ENCODE measurements at places on chromosomes 13 and 19.

- DNase-seq = no peak
Observed at GRCh38 chr19:13001502-13002165, 6.4 kb downstream of the NFIX start.

- DNase-seq = no peak
Observed at GRCh38 chr13:75426421-75426820, 55.5 kb downstream of the TBC1D4 start.

- no peak for DNase-seq
Observed at GRCh38 chr19:1214862-1215731, 9.5 kb downstream of the STK11 start.

DNA sequence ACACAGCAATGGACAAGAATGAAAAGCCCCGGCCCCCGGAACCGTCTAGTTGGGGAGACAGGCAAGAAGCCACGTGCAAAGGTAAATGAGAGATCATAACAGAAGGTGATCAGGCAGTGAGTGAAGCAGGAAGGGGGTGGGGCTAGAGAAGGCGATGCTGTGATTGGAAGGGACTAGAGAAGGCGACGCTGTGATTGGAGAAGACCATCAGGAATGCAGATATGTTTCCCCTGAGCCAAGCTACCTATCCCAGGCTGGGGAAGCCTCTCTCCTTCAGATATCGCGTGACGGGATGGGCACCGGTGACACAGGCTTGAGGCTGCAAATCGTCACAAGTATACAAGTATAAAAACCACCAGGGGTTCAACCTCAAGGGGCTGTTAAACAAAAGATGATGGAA lies 21.8 kb downstream of the DCAF15 start:
- DNase-seq = no peak

DNA sequence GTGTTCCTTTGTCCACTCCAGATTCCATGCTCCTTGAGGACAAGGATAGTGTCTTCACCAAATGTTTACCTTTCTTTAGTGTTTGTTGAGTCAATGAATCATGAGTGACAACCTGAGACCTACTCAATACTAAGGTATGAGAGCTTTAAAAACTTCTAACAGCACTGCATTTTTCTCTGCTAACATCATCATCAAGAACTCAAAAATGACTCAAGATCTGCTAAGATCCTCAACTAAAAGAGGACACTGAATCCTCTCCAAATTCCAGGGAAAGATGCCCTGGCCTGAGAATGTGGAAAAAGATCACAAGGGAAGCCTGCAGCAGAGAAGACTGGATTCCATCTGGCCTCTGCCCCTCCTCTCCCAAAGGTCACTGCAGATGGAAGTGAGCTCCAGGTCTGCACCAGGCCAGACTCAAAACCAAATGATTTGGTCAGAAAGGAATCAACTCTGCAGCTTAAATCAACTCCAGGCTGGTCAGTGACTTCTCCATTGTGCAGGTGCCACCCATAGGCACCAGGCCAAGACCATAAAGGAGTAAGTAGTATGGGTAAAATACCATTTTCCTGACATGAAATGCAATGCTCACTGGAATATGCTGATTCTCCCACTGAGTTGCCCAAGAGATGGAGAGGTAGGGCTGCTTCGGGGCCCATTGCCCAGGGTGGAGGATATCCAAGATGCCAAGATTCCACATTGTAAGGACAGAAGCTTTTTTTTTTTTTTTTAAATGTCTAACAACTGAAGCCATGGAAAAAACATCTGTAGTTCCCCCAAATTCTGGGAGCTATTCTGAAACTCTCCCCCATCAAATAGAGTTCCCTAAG lies 89.5 kb upstream of the DOCK9 start:
- DNase-seq = no peak

DNA sequence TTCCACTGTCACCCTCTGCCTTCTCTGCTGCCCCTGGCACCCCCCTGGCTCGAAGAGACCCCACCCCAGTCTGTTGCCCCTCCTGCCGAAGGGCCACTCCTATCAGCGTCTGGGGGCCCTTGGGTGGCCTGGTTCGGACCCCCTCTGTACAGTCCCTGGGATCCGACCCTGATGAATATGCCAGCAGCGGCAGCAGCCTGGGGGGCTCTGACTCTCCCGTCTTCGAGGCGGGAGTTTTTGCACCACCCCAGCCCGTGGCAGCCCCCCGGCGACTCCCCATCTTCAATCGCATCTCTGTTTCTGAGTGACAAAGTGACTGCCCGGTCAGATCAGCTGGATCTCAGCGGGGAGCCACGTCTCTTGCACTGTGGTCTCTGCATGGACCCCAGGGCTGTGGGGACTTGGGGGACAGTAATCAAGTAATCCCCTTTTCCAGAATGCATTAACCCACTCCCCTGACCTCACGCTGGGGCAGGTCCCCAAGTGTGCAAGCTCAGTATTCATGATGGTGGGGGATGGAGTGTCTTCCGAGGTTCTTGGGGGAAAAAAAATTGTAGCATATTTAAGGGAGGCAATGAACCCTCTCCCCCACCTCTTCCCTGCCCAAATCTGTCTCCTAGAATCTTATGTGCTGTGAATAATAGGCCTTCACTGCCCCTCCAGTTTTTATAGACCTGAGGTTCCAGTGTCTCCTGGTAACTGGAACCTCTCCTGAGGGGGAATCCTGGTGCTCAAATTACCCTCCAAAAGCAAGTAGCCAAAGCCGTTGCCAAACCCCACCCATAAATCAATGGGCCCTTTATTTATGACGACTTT lies 2.0 kb downstream of the ZFP36 start:
- no peak for DNase-seq

GRCh38 chr13:97385146-97385545 lies 48.8 kb upstream of the RAP2A start:
- DNase-seq = no peak

- no peak for DNase-seq
Observed at GRCh38 chr13:89115307-89115706, 1444.1 kb downstream of the SLITRK5 start.

GRCh38 chr13:91232716-91233115 lies 114.8 kb upstream of the MIR17HG start:
- no peak for DNase-seq

GRCh38 chr13:99500839-99501183 lies 461 bp upstream of the TM9SF2 start:
- DNase-seq = no peak

DNA sequence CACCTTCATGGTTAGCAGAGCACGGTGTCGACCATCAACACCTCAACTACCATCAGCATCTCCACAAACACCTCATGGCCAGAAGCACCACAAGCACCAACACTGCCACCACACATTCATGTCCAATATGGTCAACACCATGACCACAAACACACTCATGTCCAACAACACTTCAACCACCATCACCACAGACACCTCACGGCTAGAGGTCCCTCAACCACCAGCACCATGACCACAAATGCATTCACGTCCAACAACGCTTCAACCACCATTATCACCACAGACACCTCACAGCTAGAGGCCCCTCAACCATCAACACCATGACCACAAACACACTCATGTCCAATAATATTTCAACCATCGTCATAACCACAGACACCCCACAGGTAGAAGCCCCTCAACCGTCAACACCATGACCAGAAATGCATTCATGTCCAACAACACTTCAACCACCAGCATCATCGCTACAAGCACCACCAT lies 10.2 kb downstream of the TRAPPC5 start:
- DNase-seq = no peak

- no peak for DNase-seq
Observed at GRCh38 chr19:35460608-35461007, 12.6 kb downstream of the FFAR2 start.

GRCh38 chr13:89380101-89380500 lies 1708.9 kb downstream of the SLITRK5 start:
- no peak for DNase-seq

- no peak for DNase-seq
Observed at GRCh38 chr13:99075268-99076191, 97.7 kb upstream of the DOCK9 start.

DNA sequence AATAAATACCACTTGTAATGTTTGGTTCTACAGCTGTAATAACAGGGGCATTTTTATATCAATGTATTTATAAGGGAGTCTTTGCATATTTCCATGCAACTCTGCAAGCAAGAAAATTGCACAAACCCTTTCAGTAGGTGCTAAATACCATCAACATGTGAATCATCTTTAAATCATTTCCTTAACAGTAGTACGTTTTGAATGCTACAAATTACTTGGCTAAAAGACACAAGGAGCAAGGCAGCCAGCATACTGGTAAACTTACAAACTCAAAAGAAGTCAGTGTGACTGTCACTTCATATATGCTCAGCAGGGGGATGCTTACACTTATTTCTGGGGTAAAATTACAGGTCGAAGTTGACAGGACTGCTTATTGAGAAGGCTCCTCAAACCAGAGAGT lies 402.4 kb downstream of the EFNB2 start:
- no peak for DNase-seq

DNA sequence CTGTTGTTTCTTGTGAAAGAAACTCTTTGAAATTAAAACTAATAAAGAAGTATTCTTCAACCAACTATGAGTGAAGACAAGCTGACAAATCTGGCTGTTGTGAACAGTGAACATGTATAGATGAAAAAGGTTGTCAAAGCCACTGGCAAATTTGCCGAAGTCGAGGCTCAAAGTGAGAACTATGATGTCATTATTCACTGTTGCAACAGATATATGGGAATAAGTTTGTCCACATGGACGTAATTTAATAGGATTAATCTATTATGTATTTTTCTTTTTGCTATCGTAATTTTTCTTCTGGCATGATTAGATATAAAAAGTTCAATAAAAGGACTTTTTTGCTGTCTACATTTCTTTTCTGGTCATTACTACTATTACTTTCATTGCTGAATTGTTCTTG lies 223.2 kb upstream of the ZNF507 start:
- DNase-seq = no peak

GRCh38 chr19:3136684-3137055 lies 837 bp downstream of the GNA15 start:
- DNase-seq = no peak

GRCh38 chr19:57245959-57246358 lies 5.5 kb downstream of the ZNF805 start:
- no peak for DNase-seq

DNA sequence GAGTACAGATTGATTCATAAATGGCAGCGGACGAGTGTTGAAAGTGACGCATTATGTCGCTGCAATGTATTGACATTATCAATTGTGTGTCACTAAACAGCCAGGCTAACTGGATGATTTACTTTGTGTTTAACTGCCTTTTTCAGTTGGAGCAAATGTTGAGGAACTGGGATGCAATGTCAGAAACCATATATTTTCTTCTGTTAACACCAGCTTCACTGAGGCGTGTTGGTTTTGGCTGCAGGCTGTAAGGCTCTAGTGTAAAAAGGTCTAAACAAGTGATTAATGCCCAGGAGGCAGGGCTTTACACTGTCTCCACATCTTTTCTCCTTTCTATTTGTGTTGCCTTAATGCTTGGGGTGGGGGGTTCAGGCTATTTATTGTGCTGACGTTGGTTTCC lies 80.1 kb downstream of the GGACT start:
- no peak for DNase-seq

GRCh38 chr13:34863360-34864135 lies 78.5 kb upstream of the NBEA start:
- DNase-seq = no peak

GRCh38 chr19:38690832-38691231 lies 43.4 kb downstream of the ACTN4 start:
- no peak for DNase-seq

- DNase-seq = no peak
Observed at GRCh38 chr19:1285737-1286360, at the start of gene EFNA2. EFNA2 (plus strand) TSS chr19:1285873; CDS start chr19:1286169, 296 bp downstream.

DNA sequence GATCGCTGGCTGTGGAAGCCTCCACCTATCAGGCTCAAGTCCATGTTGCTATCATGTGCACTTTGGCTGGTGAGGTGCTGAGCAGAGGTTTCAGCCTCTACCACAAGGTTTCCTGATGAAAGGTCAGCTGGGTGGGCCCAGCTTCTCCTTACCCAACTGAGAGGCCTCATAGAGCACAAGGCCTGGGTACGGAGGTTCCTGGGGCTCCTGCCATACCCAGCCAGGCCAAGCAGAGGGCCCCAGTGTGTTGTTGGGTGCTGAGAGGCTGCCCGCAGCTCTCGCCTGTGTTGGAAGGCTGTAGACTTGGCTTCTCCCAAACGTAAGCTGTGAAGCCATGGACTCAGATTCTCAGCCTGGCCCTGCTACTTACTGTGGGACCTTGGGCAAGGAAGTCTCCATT lies 28.2 kb downstream of the ACTN4 start:
- no peak for DNase-seq

- DNase-seq = no peak
Observed at GRCh38 chr13:101572456-101572855, 120.0 kb downstream of the ITGBL1 start.

- DNase-seq = no peak
Observed at GRCh38 chr19:12779162-12779993, 4.0 kb upstream of the HOOK2 start.

DNA sequence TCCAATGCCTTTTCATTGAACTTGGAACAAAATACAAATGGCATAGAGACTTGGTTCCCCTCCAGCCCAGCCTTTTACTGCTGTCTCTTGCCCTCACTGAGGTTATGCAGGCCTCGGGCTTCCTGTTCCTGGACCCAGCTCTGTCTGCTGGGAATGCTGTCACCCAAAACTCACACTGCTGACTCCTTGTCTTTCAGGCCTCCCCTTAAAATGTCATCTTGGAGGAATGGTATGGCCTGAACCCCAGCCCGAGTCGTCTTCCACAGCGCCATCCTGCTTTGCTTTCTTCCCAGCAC lies 9.7 kb upstream of the ANKRD10 start:
- no peak for DNase-seq

DNA sequence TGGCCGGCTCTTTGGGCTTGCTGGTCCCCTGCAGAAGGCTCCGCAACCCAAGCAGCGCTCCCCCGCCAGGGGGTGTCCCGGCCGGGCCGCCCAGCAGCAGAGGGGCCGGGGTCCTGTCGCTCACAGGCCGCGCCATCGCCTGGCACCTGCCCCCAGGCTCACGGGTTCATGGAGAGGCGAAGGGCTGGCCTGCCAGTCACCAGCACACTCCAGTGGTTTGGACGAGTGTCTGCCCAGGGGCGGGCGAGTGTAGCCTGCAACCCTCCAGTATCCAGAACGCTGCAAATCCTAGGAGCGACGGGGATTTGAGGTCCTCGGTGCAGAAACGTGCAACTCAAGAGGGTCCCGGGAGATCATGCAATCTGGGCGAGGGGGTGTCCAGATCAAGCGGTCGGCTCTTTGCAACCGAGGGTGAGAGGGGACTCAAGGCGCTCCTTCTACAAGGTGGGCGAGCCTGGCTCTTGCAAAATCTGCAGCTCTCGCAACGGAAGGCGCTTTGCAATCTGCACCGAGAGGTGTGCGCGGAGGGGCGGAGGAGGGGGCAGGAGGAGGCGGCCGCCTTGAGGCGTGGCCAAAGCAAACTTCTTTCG lies at the start of gene DBP:
TSS of gene DBP (minus strand) at position 521 of the 590 bp plus-strand sequence. CDS start at position 136, 385 bp downstream.
- peak; percentile 93 for DNase-seq

GRCh38 chr13:37534676-37535075 lies 63.9 kb downstream of the POSTN start:
- no peak for DNase-seq

GRCh38 chr13:71722206-71722605 lies 144.8 kb downstream of the DACH1 start:
- DNase-seq = no peak

- DNase-seq = no peak
Observed at GRCh38 chr19:38741670-38742069, 2.6 kb downstream of the CAPN12 start.
